Coronary artery (tissue), 2 donors: ENCODE measurements at places on chromosomes 4 and X.
A peak's percentile ranks its signal among the peaks of the same experiment; 100 is the strongest.

- DNase-seq = no peak
Observed at GRCh38 chrX:84909151-84909550, 94.5 kb upstream of the APOOL start.

- DNase-seq = no peak
Observed at GRCh38 chrX:86714441-86714840, 566.2 kb downstream of the DACH2 start.

DNA sequence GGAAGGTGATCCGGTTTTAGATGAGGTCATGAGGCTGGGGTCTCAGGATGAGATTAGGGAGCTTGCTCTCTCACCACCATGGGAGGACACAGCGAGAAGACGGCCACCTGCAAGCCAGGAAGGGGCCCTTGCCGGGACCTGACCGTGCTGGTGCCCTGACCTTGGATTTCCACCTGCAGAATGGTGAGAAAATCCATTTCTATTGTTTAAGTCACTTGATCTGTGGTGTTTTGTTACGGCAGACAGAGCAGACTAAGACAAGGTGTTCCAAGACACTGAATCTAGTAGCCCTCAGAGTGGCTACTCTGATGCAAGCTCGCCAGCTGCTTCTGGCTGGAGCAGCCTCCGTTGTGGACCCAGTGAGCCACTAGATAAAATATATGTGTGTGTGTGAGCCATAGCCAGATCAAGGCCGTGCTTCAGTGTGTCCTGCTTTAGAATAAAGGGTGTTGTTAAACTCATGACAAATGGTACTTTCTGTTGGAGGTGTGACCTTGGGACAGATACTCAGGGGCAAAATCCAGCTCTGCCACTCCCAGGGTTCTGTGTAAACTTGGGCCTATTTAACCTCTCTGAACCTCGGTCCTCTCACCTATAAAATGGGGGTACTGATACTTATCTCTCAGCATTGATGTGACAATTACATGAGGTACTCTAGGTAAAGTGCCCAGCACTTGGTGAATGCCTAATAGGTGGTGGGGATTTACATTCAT, 67.9 kb upstream of the STX18 start:
- DNase-seq = peak; percentile 38

DNA sequence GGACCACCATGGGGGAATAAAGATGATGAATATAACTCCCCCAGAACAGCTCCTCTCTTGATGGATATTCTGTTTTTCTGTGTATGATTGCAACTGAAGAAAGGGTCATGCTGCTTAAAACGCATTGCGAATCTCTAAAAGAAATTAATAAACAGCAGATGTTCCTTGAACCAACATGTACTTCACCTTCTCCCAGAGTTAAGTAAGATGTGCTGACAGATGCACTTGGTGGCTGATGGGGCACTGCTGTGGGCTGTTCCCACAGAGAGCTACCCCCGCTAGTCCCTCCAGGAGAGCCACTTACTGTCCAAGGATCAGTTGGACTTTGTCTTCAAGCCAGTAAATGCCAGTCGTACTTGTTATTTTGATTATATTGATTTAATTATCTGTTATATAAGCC, 26.3 kb upstream of the C4orf54 start:
- no peak for DNase-seq

DNA sequence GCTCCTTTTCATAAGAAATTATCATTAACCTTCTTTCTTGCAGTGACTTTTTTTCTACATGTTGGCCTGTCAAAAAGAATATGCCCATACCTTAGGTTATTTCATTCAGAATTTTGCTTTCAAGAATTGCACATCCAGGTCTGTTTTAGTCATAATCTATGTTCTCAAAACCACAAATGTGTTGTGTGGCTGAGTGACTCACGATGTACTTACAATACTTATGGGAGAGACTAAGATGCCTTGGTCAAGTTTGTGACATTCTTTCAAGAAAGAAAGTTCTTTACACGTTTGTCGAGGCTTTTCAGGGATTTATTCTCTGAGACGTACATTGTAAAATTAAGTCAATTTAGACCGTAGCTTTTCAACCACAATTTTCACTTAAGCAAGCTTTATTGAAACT, 396.7 kb downstream of the FSTL5 start:
- no peak for DNase-seq

DNA sequence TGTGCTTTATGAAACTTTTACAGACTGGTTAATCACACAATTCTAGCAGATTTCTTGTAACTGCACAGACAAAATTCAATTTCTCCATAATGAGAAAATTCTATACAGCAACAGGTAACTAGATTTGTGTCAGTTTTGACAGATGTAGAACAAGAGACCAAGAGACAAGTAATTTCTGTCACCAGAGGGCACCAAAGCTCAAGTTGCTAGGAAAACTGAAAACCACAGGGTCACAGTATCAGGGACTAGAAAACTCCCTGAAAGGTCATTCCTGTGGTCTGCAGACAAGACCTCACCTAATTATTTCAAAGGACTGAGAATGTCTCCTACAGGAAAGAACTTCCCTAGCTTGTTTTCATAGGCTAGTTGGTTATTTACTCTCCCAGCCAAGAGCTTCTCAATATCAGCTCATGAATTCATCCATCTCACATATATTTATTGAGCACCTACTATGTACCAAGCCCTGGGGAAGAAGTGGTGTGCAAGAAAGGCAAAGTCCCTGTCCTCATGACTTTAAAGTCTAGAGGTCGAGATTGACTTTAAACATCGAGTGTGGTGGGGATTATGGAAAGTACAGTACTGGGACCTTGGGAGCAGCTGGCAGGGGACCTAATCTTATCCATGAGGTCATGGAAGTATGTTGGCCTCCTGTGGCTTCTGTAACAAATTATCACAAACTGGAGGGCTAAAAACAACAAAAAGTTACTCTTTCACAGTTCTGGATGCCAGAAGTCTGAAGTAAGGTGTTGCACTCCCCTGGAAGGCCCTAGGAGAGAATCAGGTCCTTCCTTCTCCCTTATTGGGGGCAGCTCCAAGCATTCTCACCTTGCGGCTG, 47.8 kb upstream of the SETD7 start:
- DNase-seq = no peak

GRCh38 chr4:52472444-52472843, 186.7 kb downstream of the USP46 start:
- no peak for DNase-seq

DNA sequence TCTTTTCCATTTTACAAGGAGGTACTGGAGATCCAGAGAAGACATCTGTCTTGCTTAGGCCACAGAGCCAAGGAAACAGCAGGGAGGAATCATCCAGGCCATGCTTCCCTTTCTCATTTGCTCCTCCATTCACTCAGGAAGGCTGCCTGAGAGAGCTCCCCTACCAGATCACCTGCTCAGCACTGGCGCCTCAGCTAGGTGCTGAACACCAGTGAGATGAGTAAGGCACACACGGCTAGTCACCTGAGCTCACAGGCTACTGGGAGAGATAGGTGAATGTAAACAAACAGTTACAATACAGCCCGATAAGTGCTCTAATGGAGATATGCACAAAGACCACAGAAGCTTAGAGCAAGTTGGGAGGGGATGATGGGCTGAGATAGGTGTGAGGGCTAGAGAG, 149.8 kb upstream of the ARHGEF9 start:
- no peak for DNase-seq

- no peak for DNase-seq
Observed at GRCh38 chrX:16023790-16024734, 99.3 kb upstream of the GRPR start.

- no peak for DNase-seq
Observed at GRCh38 chr4:152957437-152958171, 21.5 kb downstream of the FHDC1 start.

DNA sequence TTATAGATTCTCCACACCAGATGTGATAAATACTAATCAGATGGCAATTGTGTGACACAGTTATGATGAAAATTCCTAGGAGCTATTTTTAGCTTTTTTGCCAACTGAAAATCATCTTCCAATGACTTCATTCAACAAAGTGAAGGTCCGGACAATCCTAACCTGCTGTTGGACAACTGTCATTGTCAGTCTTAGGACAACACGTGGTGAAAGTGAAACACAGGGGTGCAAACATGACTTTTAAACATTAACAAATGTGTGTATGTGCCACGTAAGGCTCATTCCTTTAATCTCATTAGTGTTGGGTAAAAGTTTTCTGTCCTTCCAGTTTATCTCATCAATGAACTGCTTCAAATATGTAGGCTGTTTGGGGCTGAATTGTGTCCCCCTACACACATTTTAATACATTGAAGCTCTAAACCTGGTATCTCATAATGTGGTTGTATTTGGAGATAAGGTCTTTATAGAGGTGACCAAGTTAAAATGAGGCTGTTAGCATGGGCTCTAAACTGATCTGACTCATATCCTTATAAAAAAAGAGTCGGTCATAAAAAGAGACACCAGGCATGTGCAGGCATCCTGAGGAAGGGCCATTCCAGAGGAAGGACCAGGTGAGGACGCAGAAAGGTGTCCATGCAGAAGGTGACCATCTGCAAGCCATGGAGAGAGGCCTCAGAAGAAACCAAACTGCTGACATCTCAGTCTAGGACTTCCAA, 41.2 kb upstream of the SMAD1 start:
- no peak for DNase-seq

- no peak for DNase-seq
Observed at GRCh38 chr4:73703320-73703719, 37.0 kb upstream of the CXCL8 start.

DNA sequence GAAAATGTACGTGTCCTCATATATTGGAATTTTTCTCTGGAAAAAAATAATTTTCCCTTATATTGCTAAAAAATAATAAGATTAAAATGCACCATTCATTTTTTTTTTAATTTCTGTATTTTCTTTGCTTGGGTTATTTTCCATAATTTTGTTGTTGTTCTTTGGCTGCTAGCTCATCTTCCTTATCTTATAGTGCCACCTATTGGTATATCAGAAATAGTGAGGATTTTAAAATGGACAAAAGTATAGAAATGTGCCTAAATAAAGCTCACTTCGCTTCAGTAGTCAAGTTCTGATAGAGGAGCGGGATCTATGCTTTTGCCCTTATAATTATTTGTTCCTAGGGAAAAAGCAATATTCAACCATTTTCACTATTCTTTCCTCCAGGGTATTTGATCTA, 134.8 kb downstream of the NAP1L3 start:
- DNase-seq = no peak

DNA sequence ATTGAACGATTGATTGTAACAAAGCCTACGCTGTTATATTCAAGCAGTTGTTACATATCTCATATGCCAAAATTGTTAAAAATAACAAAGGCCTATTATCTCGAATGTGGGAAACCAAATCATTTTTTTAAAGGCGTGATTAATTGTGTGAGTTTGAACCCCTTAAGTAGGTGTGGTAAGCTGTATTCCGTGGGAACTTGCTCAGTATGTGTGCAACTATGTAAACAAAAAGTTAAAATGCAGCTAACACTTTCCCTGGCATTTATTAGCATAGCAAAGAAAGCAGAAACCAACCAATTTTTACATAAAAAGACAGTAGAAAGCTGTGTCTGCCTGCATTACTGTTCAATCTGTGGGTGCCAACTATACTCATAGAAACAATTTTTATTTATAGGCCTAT, 166.0 kb upstream of the HAND2 start:
- DNase-seq = no peak

DNA sequence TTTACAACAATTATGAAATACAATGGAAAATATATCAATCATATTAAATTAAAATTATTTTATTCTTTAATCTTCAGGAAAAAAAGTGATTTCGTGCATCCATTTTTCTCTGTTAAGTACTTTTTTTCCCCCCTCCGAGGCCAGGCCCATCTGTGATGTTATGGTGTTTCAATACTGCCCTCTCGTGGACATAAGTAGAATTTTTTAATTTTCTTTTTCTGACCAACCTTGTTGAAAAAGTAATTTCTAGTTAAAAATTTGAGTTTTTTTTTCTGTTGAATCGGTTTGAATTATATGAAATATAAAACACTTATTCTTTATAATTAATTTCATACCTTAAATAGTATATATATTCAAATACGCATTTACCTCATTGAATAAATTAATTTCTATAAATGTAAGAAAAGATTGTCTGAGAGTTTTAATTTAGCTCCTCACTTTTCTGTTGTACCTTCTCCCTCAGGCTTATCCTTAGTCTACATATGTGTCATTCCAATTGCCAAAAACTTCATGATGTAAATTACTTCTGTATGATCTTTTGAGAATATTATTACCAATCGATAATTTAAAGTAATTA, 175.8 kb upstream of the TECRL start:
- no peak for DNase-seq

DNA sequence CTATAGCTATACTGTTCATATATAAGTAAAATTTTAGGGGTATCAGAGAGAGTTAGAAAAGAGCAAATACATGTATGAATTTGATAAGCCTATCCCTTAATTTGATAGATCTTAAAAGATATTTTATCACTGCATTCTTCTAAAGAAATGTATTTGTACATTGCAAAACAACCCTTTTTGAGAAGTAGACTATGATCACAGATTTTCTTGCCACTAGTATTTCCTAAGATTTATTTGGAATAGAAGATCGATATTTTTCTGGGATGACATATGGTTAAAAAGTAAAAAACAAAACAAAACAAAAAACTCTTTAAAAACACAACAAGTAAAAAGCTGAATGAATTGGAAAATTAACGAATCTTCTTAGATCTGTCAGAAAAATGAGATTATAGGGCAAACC, 27.4 kb downstream of the TET2 start:
- no peak for DNase-seq

- DNase-seq = no peak
Observed at GRCh38 chr4:51943221-51943620, 76.9 kb downstream of the LRRC66 start.

DNA sequence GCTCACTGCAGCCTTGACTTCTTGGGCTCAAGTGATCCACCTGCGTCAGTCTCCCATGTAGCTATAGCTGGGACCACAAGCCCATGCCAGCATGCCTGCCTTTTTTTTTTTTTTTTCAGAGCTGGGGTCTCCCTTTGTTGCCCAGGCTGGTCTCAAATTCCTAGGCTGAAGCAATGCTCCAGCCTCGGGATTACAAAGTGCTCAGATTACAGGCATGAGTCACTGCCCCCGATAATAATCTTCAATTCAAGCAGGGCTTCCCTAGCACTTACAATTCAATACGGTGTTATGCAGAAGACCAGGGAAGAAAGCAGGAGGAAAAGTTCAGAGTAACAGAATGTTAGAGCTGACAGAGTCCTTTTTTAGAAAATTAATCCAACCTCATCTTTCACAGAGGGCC, 26.1 kb downstream of the OTOP1 start:
- no peak for DNase-seq
